ENCODE measurements at places on chromosomes 7 and 10. TPM values are rescaled to one million over a fixed set of nuclear protein-coding genes. Genes with fewer than 3 reads are reported as not detected.

- DNase-seq: no peak
Observed at GRCh38 chr10:84160663-84161362, 12.8 kb upstream of the GPR15LG start.

DNA sequence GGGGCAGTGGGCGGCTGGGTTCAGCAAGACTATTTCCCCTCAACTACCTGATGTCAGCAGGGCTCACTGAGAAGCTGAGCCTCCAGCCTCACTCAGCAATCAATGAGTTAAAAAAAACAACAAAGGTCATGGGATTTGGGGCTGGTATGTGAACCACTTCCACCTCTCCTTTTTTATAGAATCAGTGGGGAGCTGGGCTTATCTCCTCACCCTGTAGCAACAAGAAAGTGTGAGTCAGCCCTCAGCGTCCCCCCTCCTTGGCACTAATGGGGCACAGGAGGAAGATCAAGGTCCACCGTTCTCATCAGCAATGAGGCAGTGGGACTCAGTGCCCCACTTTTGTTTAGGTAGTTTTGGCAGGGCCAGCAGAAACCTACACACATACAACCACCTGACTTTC, 823.5 kb upstream of the POM121L12 start:
- no peak for DNase-seq

DNA sequence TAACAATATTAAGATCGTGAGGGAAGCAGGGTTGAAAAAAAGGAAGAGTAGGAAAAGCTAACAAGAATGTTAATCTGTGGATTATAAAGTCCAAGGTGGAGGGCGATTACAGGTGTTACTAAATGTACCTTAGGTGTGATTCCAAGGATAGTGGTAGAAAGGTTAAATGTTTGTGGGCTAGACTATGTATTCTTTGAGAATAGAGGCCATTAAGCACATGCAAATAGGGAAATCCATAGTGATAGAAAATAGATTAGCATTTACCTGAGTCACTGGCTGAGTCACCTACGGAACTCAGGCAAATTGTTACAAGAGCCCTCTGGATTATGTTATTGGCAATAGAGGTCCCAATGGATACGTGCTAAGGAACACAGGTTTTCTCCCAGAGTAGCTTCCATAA, 9.0 kb downstream of the MGAM2 start:
- no peak for DNase-seq

DNA sequence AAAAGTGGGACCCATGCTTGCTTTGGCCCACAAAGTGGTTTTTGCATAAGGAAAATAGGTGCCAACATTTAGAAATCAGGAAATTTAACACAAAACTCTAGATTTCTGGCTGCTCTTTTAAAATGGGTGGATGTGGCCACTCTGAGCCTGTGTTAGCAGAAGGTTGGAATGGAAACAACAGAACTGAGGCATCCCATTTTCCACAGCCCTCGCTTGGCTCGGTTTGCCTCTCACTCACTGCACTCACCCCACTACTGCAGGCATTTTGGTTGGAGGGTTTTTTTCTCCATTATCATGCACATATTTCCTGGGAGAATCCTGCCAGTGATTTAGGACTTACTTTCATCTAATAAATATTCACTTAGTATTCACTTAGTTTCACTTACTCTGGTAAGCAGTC, 178.9 kb downstream of the BICC1 start:
- DNase-seq: no peak

GRCh38 chr10:132981173-132981555, 38.8 kb upstream of the CFAP46 start:
- DNase-seq: no peak

DNA sequence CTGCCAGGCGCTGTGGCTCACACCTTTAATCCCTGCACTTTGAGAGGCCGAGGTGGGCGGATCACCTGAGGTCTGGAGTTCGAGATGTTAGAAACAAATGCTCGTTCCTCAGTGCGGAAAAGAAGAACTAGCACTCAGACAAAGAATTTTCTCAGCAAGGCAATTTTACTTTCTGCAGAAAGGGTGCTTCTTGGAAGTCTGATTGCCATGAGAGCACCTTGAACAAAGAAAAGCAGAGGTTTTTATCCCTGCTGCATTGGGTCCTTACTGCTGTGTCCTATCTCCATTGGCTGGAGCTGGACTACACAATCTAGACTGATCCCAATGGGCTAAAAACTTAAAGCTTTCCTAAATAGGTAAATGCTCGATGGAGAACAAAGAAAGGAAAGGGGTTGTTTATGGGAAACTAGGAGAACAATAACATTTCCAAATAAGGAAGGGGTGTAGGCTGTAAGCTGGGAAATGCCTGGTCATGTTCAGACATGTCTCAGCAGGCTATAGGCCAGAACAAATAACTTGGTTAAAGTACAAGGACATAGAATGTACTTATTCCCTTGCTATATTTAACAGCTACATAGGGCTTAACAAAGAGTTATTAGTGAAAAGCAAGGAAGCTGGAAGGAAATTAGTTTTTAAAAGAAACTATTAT, 26.1 kb upstream of the ACTR3B start:
- DNase-seq: no peak

- DNase-seq: no peak
Observed at GRCh38 chr10:92122941-92123450, 167.9 kb downstream of the CPEB3 start.

DNA sequence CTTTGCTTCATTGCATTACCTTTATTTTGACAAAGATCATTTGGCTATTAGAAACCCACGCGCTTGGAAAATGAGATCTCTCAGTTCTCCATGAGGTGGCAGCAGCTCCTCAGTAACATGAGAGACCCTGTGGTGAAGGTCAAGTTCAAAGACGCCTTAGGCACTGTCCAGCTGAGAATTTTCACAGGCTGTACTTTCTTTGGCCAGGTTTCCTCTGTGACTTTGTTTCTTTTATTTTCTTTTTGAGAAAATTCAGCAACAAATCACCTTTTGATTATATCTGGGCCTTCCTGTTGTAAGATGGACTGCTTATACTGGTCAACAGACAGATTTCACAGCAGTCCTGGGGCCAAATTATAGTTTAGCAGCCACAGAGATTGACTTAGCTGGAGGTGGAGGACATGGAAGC, 54.5 kb downstream of the RAB18 start:
- peak; percentile 59 for DNase-seq

- no peak for DNase-seq
Observed at GRCh38 chr7:127525866-127526480, 59.4 kb downstream of the GCC1 start.

DNA sequence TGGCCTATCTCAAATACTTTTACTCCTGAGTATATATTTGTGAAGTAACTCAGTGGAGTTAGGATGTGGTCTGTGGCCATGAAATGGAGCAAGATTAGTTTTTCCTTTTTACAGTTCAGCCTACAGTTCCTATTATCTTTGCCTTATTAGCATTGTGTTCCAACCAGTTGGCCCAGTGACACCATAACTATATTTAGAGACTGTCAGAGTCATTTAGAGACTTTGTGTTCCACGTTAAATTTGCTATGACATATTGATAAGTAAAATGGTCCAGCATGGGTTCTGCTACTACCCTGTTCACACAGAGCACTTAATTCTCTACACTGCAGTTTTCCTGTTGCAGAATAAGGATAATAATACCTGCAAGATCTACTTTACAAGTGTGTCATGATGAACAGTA, 68.3 kb upstream of the RAB11FIP2 start:
- no peak for DNase-seq

- no peak for DNase-seq
Observed at GRCh38 chr10:49295297-49295696, 3.7 kb upstream of the C10orf71 start.

GRCh38 chr7:96495751-96496216, 173.9 kb upstream of the SLC25A13 start:
- DNase-seq: no peak

DNA sequence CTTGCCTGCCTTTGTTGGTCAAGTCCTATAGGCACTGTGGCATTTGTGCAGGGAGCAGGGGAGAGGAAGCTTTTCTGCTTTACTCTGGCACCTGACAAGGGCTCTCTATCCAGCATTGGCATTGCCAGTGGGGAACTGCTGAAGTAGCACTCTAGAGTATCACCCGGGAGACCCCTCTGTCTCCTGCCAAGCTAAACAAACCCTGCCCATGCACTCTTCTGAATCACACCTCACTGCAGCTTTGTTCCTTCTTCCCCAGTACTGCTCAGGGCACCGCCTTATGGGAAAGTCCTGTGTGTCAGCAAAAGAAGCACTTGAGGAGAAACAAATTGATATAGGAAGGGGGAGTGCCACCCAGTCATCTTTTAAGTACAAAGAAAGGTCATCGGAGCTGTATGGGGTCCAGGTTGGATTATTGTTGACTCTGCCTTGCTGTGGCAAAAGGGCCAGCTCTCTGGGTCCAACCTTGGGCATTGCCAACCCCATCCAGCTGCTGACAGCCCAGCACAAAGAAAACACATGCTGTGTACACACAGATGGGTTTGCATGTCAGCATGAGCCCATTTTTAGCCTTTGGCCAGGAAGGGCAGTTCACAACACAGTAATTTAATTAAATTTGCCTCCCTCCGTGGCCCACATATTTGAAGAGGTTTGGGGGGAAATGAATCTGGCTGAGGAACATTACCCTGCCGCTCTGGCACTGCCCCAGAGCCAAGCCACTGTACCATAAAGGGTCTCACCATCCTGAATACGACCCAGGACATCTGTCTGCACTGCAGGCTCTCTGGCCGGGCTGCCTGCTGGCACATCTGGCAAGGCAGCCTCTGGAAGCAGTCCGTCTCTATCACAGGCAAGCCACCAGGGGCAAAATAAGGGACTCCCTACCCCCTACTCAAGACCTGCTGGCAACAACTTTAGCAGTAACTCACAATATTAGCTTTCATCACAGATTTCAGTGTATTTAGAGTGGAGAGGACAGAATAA, 13.1 kb downstream of the LRRC4 start:
- DNase-seq: no peak

- no peak for DNase-seq
Observed at GRCh38 chr10:45653454-45653853, 19.1 kb downstream of the ZFAND4 start.

DNA sequence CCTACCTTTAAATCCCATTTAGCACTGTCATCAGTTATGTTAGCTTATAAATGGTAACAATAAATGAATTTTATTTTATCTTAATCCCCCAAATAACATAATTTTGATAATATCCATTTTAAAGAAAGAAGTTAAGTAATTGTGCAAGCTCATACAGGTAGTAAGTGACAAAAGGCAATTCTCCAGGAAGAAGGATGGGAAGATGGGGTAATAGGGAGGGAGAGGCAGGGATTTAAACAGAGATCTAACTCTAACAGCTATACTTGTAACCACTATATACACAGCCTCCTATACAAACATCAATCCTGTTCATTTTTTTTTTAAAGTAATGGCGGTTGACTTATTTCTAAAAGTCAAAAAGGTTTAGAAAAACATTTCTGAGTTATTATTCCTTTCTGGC, 119.4 kb downstream of the SGMS1 start:
- DNase-seq: no peak

The KCP gene
- 2.2 TPM for polyA plus RNA-seq

The WNT8B gene
- polyA plus RNA-seq: 0.09 TPM

Data from hindlimb muscle (tissue), 1 donor.